ENCODE measurements at places on chromosomes 16 and 17.
A peak's percentile ranks its signal among the peaks of the same experiment; 100 is the strongest.

GRCh38 chr17:82151106-82151957 lies 53.3 kb upstream of the FASN start:
- DNase-seq: no peak

DNA sequence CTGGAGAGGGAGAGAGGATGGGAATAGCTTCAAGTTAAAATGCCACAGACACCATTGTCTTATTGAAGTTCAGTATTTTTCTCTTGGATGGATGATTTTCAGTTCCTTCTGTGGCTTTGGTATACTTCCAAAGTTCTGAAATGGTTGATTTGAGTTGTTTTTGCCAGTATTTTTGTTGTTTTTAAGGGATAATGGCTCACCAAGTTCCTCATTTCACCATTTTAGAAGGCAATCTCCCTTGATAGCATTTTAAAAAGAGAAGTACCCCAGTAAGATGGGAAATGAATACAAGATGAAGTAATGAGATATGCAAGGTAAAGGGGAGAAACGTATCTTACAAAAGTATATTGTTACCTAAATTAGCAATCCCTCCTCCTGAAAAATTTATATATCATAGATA lies 18.5 kb upstream of the SPDYE4 start:
- no peak for DNase-seq

GRCh38 chr16:80802138-80802537 lies 2.3 kb downstream of the CDYL2 start:
- DNase-seq: no peak

GRCh38 chr17:9935408-9935807 lies 30.3 kb upstream of the RCVRN start:
- DNase-seq: no peak

- DNase-seq: no peak
Observed at GRCh38 chr17:15513856-15514459, 46.5 kb upstream of the CDRT4 start.

DNA sequence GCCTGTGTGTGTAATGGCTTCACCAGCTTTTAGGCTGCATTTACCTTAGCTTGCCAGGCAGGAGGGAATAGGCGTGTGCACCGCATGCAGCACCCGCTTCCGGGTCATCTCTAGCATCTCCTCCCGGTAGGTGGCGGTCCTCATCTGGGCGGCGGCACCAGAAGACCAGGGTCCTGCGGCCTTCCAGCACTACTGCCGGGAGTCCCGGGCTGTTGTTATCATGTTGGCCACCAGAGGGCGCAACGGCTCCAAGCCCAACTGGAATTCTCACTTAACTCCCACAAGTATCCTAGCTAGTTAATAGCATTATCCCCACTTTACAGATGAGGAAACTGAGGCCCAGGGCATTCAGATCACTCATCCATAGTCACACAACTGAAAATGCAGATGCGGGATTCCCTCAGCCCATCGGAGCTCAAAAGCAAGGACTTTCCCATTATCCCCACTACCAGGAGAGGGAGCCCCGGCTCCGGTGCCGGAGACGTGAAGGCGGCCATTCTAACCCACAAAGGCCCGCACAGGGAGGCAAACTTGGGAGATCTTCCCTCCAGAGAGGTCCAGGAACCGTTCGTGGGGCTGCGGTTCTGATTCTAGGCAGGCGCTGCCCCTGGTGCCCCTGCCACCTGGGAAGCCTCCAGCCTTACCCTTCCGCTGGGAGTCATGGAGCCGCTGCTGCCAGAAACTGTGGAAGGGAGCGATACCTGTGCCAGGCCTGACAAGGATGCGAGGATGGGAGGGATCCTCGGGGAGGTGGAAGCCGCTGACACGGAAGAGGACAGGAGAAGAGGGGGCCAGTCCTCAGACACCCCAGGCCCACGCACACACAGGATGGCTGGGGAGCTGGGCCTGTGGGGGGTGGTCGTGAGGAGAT lies 23.9 kb downstream of the LGALS9 start:
- peak; percentile 59 for DNase-seq

- DNase-seq: no peak
Observed at GRCh38 chr16:87658564-87659225, 56.4 kb downstream of the JPH3 start.

- DNase-seq: no peak
Observed at GRCh38 chr16:13426269-13426668, 493.7 kb upstream of the ERCC4 start.

GRCh38 chr17:37770631-37771518 lies 26.0 kb upstream of the HNF1B start:
- peak; percentile 44 for DNase-seq

- DNase-seq: no peak
Observed at GRCh38 chr17:66531851-66532295, 229.5 kb downstream of the PRKCA start.

GRCh38 chr16:4814542-4815173 lies 12.2 kb upstream of the ROGDI start:
- DNase-seq: no peak

DNA sequence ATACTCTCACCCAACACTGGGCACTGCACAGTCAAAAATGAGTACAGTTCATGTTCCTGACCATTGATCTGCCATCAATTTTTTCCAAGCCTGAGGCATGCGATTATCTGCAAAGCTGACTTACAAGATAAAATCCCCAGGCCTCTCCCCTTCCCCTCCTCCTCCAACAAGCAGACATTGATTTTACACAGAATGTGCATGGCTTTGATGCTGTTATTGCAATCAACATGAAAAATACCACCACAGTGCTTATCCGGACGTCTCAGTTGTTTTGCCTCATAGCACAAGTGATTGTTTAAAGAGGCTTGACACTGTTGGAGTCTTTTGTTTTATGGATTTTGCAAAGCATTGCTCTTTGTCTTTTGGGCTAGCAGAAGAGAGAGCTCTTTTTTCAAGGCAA lies 163.8 kb downstream of the TOX3 start:
- DNase-seq: no peak

- peak; percentile 14 for DNase-seq
Observed at GRCh38 chr17:43832976-43833829, at the start of gene MPP3. Gene MPP3 (minus strand): TSS chr17:43833146. CDS start chr17:43831906, 1,240 bp downstream.

DNA sequence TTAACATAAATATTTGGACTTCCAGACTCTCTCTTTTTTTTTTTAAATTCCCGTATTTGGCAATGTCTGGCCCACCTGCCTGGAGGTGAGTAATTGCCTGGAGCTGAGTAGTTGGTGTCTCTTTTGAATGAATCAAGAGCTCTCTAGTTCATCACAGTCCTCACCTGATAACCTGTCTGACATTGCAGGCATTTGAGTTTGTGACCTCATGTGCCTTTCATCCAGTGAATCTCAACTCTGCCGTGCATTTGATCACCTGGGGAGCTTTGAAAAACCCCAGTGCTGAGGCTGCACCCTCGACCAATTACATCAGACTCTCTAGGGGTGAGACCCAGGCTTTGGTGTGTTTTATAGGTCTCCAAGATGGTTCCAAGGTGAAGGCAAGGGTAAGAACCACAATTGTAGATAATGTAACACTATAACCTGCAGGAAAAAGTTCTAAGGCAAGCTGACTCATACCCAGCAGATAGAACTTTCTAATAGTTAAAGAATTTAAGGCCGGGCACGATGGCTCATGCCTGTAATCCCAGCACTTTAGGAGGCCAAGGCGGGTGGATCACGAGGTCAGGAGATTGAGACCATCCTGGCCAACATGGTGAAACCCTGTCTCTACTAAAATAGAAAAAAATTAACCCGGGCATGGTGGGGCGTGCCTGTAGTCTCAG lies 24.5 kb upstream of the HS3ST2 start:
- no peak for DNase-seq

- no peak for DNase-seq
Observed at GRCh38 chr17:38980490-38981217, 13.5 kb upstream of the FBXO47 start.

GRCh38 chr17:35345926-35346771 lies 27.3 kb downstream of the SLFN11 start:
- peak; percentile 87 for DNase-seq

DNA sequence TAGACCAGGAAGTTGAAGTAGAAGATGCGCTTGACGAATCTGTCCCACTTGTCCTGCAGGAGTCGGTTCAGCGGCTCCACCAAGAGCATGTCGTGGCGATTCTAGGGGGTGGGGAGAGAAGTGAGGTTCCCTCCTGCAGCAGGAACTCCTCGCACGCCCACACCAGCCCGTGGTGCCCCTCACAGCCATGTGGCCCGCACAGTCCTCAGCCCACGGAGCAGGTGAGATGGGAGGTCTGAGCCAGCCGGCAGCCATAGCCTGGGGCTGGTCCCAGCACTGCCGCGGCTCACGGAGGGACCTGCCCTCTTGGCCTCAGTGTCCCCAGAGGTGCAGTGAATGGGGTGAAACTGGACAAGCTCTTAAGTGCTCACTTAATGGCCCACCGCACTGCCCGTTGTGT lies 23.4 kb downstream of the TRPV1 start:
- no peak for DNase-seq

GRCh38 chr17:20097330-20097729 lies 88.2 kb downstream of the SPECC1 start:
- DNase-seq: no peak

DNA sequence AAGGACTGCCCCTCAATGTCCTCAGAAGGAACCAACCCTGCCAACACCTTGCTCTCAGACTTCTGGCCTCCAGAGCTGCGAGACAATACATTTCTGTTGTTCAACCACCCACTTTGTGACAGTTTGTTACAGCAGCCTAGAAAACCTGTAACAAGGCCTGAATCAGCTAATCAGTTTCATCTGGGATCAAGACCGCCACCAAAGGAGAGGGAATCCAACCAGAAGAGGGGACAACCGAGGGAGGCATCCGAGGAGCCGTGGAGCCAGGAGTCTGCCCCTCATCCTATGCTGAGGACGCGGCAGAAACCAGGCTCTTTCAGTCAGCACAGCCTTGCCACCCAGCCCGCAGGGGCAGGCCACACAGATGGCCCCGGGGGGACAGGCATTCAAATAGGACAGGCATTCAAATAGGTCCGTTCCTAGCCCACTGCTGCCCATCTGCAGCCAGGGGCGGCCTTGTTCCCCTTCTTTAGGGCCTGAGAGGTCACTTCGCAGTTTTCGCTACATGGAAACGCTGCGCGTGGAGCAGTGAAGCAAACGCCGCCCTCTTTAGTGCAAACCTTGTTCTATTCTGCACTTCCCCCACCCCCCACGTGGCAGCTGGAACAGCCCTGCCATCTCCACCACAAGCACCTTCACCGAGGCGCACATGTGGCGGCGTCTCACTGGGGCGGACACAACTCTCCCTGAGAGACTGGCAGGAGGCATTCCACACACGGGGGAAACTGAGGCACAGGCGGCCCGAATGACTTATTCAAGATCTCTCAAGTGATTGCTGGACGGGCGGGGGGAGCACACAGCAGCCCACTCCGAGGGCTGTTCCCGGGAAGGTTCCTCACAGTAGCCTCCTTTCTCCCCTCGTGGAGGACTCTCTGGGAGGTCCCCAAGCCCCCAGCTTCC lies 26.7 kb downstream of the FA2H start:
- DNase-seq: no peak

GRCh38 chr17:82900741-82901140 lies 60.9 kb upstream of the ZNF750 start:
- no peak for DNase-seq

- DNase-seq: no peak
Observed at GRCh38 chr17:6797718-6798351, 21.8 kb downstream of the FBXO39 start.

- DNase-seq: no peak
Observed at GRCh38 chr17:19752216-19753050, 4.3 kb upstream of the ALDH3A1 start.

DNA sequence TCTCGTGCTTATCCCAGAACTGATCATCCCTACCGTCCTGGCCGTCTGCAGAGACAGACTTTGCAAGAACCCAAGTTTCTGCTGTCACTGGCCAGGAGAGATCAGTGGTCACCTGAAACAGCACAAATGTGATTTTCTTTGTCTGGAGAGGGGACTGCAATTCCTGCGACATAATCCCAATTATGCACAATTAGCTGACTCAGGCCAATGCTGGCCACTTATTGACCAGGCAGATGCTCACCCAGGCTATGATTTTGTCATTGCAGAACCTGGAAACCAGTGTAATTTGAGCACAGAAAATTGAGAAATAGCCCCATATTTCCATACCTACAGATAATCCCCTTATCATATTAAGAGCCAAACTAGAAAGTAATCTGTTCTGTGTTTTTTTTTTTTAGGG lies 34.7 kb downstream of the SALL1 start:
- no peak for DNase-seq

DNA sequence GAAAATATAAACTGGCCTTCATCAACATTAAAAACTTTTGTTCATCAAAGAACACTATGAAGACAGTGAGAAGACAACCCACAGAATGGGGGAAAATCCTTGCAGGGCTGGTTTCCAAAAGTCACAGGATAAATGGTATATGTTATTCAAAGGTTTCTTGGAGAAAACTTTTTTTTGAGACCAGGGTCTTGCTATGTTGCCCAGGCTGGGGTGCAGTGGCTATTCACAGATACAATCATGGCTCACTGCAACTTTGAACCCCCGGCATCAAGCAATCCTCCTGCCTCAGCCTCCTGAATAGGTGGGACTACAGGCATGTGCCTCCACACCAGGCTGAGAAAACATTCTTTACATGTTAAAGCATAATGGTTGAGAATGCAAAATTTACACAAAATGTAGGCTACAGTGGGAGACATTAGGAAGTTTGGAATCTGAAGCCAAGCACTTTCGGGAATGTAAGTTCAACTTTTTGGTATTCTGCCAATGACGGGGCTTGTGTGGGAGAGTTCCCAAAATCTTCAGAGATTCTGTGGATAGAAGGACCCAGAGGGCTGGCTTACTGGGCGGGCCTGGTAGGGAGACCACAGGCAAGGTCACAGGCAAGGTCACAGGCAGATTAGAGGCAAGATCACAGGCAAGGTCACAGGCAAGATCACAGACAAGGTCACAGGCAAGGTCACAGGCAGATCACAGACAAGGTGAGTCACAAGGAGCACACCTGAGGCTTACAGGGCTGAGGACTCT lies 24.2 kb upstream of the ATP2A3 start:
- no peak for DNase-seq

GRCh38 chr17:67026341-67026740 lies 18.0 kb upstream of the CACNG1 start:
- no peak for DNase-seq

GRCh38 chr16:8905168-8905762 lies 23.1 kb downstream of the LITAFD start:
- no peak for DNase-seq

DNA sequence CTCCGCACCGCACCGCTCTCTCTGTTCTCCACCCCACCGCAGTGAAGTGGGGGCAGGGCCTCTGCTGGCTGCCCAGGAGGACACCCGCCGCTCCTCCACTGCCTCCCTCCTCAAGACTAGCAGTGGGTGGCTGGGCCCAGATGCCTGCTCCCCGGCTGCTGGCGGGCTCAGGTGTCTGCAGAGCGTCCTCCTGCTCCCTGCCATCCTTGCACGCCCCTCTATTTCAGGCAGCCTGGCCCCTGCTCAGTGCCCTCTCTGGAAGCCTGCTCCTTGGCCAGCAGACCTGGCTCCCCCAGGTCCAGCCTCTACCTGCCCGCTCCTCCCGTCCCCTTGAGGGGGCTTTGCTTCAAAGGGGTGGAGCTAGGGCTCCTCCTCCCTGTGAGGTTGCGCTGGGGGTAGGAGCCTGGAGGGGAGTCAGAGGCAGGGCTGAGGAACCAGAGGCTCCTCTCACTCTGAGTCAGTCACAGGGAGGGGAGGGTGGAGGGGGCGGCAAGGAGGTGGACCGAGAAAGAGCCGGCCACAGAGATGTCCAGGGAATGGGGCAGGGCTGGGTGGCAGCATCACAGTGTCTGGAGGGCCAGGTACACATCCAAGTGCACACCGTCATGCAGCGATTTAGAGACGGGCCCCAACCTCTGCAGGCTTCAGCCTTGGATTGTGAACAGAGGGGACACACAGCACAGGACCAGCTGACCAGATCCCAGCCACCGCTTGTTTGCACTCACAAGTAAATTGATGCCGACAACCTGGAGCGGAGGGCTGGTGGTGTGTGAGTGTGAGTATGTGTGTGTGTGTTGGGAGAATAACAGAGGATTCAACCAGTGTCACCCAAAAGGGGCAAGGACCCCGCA lies 9.8 kb upstream of the TMEM92 start:
- DNase-seq: no peak
